ENCODE measurements at places on chromosomes 3 and 15.

- DNase-seq = no peak
These were observed 252.5 kb downstream of the SUCLG2 start for GRCh38 chr3:67401921-67402320.

- DNase-seq = no peak
These were observed 4.5 kb downstream of the THRB start for GRCh38 chr3:24490151-24490550.

GRCh38 chr3:71281280-71281679 lies 302.2 kb downstream of the FOXP1 start:
- no peak for DNase-seq

DNA sequence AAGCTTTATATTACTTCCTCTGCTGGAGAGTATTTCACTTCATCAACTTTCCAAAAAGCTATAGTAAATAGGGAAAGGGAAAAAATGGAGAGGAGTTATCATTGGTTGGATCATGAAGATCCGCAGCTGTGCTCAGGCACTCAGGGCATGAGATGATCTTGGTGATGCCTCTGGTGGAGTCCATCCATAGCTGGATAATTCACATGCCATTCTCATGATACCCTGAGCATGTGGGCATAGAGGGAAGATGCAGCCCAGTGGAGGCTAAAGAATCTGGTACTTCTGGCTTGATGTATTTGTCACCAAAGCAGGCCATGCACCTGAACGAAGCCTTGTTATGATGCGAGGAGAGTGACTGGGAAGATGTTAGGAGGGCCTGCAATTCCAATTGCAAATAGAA lies 150.2 kb downstream of the CHST2 start:
- no peak for DNase-seq

- no peak for DNase-seq
These were observed 2.2 kb upstream of the CRTAP start for GRCh38 chr3:33111581-33111980.

GRCh38 chr15:70710714-70711113 lies 52.6 kb downstream of the UACA start:
- DNase-seq = no peak

GRCh38 chr15:70142322-70143191 lies 44.8 kb upstream of the TLE3 start:
- no peak for DNase-seq

- DNase-seq = no peak
These were observed 2.4 kb upstream of the CD96 start for GRCh38 chr3:111539351-111540331.

GRCh38 chr3:138284079-138284478 lies 45.6 kb downstream of the NME9 start:
- DNase-seq = no peak

DNA sequence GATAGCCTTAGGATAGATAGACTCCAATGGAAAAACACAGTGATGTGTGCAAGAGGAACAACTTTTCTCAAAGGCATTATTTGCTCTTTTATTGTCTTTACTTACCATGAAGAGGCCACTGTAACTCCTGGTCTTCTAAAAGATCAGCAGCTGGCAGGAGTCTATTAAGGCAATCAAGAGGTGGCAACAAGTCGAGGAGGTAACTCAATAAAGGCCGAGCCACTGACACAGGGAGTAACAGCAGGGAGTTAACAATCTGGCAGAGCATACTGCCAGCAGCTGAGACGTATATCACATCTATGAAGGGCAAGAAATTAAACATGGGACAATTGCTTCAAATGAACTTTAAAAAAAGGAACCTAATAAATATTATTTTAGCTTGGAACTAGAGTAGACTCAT lies 106.2 kb downstream of the HERC1 start:
- DNase-seq = no peak

DNA sequence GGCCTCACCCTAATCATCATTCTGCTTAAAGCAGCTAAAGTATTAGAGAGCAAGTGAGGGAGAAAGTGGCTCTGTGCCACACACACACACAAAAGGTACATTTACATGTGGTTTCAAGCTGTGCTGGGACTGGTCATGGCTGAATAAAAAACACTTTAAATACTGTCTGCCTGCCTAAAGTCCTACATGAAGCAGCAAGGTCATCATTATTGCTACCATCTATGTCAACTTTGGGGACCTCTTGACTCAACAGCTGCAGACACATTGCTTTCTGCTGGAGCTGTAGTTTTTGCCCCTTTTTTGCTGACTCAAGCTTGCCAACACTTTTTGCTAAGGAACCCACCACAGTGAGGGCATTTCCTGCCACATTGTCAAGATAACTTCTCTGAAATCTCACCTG lies 1237.9 kb downstream of the ROBO2 start:
- DNase-seq = no peak

- DNase-seq = no peak
These were observed 17.8 kb downstream of the PDCD10 start for GRCh38 chr3:167716920-167717319.

DNA sequence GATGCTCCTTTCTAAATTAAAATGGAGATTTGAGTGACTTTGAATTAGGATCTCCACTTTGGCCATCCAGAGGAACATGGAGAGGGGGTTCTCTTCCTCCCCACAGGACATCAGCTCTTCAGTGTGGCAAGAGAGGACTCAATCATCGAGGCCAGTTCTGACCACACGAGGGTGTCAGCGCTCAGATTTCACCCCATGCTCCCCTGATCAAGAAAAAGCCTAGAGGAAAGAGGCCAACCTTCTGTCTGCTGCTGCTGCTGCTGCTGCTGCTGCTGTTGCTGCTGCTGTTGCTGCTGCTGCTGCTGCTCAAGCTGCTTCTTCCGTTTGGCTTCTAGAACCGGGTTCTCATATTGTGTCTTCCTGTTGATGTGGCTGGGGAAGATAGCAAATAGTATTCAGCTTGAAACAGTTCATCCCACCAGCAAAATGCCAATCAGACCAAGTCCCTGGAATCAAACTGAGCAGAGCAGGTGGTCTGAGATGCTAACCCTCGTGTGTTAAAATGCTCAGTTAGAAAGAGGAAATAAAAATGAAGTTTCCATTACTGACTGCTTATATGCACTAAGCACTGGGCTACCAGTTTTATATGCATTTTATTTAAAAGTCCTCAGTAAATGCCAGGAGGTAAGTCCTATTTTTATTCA lies 599.0 kb downstream of the MAGI1 start:
- DNase-seq = no peak

DNA sequence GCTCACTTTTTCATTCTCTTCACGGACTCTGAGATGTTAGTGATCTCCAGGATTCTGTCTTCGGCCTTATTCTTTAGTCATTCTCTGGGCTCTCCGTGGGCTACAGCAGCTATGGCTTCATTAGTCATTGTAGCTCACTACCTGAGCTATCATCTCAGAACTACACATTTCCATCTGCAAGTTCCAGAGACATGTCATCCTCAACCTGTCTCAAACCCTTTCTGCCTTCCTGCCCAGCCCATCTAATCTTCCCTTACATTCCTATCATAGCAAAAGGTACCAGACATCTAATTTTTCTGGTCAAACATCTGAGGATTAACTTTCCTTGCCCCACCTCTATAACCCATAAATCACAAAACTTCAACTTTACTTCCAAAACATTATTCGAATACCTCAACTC lies 13.2 kb downstream of the TSPAN3 start:
- no peak for DNase-seq

- DNase-seq = no peak
These were observed 45.7 kb downstream of the EHHADH start for GRCh38 chr3:185207931-185208746.

- DNase-seq = no peak
These were observed 17.6 kb downstream of the CCR5AS start for GRCh38 chr3:46389306-46389705.

- DNase-seq = no peak
These were observed 546.9 kb upstream of the CCDC54 start for GRCh38 chr3:106830334-106830733.

DNA sequence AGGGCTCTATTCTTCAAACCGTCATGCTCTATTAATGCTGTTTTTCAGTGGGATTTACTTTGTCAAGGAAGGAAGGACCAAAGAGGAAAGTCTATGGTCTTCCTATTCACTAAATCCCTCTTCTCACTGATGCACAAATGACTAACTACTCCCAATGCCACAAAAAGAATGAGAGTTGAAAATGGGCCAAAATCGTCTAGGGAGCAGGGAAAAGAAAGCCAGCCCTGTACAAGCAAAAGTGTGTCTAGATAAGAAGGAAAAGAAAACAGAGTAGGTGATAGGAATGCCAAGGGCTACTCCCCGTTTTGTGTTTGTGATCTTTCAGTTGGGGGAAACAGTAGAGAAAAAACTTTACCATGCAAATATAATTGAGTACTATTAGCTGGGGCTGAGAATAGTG lies 97.2 kb upstream of the TMCO5A start:
- no peak for DNase-seq

GRCh38 chr3:44036850-44037249 lies 204.8 kb upstream of the TOPAZ1 start:
- DNase-seq = no peak

DNA sequence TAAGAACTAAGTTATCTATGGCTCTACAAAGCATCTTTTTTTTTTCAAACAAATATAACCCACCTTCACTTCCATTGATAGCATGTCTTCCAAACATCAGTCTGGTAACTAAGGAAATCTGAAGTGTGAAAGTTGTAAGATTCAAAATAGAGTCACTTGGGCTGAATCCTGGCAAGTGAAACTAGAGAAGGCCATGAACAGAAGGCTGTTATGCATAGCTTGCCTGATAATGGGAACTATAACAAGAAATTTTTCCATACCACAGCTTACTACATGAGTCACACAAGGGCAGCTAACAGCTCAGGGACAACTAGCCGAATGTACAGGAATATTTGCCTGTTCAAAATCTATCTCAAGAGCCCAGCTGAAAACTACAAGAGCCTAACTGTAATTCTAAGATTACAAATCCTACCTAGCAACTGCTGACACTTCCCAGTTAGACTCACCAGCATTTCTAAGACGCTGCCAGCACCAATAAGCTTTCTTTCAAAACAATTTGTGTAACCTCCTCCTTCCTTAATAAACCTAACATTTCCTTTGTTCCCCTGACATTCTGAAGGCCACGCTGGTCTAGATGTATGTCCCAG lies 1066.5 kb downstream of the PLOD2 start:
- no peak for DNase-seq

DNA sequence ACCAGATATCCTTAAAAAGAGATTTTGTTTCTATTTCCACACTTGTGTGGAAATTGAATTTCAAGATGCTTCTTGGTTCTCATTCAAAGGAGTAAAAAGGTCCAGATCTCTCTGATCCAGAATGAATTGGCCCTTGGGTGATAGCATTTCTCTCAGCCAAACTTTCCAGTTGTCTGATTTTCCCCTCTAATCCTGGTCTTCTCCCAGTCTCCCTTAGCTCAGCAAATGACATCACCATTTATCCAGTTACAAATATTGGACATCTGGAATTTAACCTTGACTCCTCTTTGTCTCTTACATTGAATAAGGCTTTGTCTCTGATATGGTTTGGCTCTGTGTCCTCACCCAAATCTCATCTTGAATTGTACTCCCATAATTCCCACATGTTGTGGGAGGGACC lies 10.2 kb upstream of the FGF7 start:
- no peak for DNase-seq

- DNase-seq = no peak
These were observed 59.0 kb upstream of the PDZRN3 start for GRCh38 chr3:73683706-73684105.

DNA sequence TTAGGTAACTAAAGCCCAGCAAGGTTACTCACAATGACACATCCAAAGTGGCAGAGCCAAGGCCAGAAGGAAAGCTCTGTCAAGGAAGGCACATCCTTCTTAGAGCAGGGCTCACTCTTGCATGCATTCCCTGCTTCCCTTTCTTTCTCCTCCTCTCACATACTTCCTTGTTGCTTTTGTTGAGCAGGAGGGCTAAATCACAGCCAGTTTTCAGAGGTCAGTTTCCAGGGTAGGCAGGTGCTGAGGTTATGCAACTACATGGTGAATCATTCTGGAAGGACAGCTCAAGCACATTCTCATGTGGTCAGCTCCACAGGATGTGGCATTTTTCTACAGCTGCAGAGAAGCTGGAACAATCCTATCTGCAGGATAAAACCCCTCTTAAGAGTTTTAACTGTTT lies 275.6 kb downstream of the ZNF621 start:
- DNase-seq = no peak

GRCh38 chr3:161273589-161274218 lies 52.6 kb downstream of the NMD3 start:
- no peak for DNase-seq

- no peak for DNase-seq
These were observed 101.5 kb upstream of the CRBN start for GRCh38 chr3:3281024-3281423.

DNA sequence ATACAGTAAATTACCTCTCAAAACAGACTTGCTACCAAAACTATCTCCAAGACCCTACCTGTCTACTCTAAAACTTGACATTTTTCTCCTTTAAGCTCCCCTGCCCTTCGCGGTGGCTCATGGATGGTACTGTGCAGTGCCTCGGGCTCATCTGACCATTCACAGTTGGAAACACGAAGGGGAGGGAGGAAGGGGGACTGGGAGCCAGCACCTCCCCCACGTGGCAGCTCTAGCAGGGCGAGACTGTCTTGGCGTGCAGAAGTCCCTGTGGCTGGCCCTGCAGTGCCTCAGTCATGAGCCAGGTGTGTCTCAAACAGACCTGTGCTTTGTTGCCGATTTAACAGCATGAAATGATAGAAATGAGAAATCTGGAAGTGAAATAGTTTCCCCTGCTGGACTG lies 372.0 kb downstream of the GABRG3 start:
- no peak for DNase-seq

GRCh38 chr3:158774965-158775364 lies 26.9 kb upstream of the MFSD1 start:
- no peak for DNase-seq

DNA sequence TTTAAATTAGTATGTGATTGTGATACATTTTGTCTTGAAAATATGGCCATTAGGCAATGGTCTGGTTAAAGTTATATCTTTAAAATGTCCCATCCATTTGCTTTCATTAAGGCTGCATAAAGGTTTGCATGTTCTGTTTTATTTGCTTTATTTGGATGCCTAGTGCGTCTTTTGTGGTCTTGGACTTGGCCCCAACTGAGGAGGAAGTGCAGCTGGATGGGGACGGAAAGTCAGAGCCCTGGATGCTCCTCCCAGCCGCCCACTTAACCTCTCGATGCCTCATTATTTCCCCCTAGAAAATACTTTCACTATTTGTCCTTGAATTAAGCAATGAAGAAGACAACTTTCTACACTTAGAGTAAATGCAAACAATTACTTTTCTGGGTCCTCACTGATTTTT lies 898.2 kb downstream of the MCTP2 start:
- no peak for DNase-seq

DNA sequence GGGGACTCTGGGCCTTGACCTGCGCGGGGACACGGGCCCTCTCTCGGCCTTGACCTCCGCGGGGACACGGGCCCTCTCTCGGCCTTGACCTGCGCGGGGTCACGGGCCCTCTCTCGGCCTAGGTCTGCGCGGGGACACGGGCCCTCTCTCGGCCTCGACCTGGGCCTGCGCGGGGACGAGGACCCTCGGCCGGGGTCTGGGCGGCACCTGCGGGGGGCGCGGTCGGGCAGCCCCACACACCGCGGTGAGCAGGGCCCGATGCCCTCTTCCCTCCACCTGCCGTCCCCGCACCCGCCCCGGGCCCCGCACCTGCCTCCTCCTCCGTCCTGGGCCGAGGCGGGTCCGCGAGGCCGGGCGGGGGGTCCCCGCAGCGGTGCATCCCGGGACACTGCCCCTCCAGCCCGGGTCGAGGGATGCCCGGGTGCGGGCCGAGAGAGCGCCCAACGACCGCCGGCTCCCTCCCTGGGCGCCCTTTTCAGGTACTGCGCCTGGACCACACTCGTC lies 15.6 kb upstream of the CERS3 start:
- DNase-seq = no peak

GRCh38 chr15:20356444-20356910 lies 185.1 kb downstream of the GOLGA6L6 start:
- DNase-seq = no peak

GRCh38 chr3:65776494-65776893 lies 262.2 kb downstream of the MAGI1 start:
- DNase-seq = no peak

All from esophagus squamous epithelium (tissue), 5 donors.